ENCODE measurements at places on chromosomes 1 and 21.

- DNase-seq: no peak
These were observed 499.9 kb downstream of the NUF2 start for GRCh38 chr1:163821679-163822078.

GRCh38 chr21:46269466-46269865 is 15.9 kb downstream of the MCM3AP start:
- DNase-seq: no peak

- no peak for DNase-seq
These were observed 11.5 kb upstream of the HCRTR1 start for GRCh38 chr1:31605908-31606427.

GRCh38 chr1:3564921-3565831 is 46.1 kb downstream of the MEGF6 start:
- DNase-seq: peak; percentile 4

GRCh38 chr21:45004059-45004422 is 64.2 kb downstream of the SLX9 start:
- DNase-seq: no peak

GRCh38 chr1:202076050-202076511 is 46.6 kb upstream of the GPR37L1 start:
- peak; percentile 41 for DNase-seq

GRCh38 chr1:186763107-186763506 is 65.6 kb upstream of the PLA2G4A start:
- no peak for DNase-seq

GRCh38 chr1:66521721-66522365 is 12.1 kb upstream of the SGIP1 start:
- no peak for DNase-seq

DNA sequence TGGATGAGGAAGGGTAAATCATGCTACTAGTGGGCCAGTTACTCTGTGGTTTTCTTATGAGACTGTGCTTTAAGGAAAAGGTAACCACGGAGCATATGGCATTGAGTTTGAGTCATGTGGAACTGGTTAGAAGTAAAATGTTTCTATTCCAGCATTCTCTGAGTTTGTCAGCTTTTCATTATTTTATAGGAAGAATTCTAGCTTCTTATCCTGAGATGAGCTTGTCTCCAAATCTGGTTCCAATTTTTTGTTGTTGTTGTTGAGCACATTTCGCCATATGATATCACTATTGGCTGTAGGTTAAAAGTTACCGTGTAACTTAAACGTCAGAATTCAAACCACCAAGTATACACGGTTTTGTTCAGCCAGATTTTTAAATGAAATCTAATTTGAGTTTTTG is 69.9 kb downstream of the ATF6 start:
- DNase-seq: no peak

GRCh38 chr1:240027059-240027462 is 64.6 kb upstream of the FMN2 start:
- DNase-seq: peak; percentile 49

- no peak for DNase-seq
These were observed 1.7 kb downstream of the SLC19A1 start for GRCh38 chr21:45540601-45540970.

- no peak for DNase-seq
These were observed 12.1 kb upstream of the OLIG2 start for GRCh38 chr21:33013626-33014025.

DNA sequence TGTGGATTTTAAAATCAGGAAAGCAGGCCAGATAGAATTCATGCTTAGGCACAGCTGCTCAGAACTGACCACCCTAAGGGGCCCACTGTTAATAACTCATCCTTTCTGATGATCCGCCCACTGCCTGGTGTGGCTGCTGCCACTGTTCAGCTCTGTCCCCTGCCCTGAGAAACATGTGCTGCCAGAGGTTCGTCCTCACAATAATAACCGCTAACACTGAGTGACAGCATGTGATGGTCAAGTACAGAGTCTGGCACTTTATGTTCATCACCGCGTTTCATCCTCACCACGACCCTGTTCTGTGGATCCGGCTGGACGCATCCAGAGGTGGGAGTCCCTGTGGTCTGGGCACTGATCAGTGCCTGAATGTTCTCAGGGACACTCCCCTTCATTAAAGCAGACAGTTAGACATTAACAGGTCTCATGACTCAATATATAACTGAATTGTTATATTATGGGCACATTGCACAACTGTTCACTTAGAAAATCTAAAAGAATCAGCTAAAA is 108.6 kb downstream of the SIM2 start:
- DNase-seq: no peak

DNA sequence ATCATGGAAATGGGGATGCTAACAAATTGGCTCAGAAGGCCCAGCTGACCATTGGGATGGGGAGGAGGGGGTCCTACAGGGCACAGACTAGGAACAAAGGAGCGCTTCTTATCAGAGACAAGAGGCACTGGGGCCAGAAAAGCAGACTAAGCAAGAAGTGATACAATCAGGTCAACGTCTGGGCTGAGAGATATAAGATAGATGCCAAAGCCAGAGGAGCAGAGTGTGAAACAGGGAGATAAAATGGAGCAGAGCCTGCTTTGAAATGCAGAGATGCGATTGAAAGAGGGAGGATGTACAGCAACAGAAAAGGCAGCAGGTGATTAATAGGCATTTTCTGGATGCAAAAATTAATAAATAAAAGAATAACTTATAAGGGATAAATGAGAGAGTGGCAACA is 127.5 kb upstream of the SAMSN1 start:
- no peak for DNase-seq

- DNase-seq: no peak
These were observed 5.6 kb upstream of the RABGAP1L start for GRCh38 chr1:174153825-174154107.

DNA sequence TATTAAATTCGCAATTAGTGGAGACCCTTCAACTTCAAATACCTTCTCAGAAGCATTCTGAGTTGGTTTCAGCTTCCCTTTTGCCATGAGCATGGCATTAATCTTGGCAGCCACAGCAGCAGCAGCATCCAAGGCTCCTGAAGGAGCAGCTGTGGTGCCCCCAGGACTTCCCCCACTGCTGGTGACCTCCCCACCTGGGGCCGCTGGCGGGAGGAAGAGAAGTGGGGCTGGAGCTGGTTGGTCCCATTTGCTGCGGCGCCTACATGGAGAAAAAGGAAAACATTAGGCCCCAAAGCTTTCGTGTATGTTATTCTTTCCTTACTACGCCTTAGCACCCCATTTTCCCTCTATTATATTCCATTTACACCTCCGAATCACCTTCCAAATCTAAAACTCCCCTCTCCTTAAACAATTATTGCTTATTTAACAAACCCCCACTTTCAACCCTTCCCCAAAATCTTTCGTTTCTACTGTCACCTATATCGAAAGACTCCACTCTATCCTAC is 569 bp downstream of the KHDC4 start:
- peak; percentile 13 for DNase-seq

DNA sequence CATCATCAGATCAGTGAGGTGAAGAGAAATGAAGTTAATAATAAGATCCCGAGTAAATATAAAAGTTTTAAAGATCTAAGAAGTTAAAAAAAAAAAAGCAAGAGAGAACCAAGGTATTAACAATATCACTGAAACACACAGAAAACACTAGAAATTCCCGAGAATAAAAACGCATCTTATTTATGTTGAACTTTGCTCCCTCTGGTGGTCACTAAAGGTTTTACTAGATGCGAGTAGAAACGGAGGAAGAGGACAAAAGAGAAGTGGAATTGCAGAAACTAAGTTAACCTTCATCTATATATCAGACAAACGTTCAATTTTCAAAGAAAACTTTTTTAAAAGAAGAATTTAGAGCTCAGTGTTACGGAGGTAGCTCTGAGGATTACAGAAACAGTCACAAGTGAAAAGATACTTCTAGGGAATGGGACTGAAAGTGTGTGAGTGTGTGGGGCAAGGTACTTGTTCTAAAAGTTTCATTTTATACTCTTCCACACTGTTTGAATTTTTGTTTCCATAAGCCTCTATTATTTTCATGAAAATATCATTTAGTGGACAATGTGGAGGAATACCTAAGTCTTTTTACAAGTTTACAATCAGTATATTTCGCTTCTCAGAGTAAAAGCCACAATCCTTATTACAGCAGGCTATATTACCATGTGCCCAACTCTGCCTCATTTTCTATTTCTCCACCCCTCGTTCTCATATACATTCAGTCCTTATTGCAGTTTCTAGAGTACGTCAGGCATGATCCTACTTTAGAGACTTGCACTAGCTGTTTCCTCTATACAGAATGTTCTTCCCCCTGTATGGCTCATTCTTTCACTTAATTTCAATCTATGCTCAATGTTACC is 19.7 kb downstream of the ACBD6 start:
- peak; percentile 57 for DNase-seq

- DNase-seq: no peak
These were observed 185.4 kb downstream of the TTLL7 start for GRCh38 chr1:83813576-83813975.

GRCh38 chr1:101452825-101453224 is 216.0 kb downstream of the S1PR1 start:
- no peak for DNase-seq

- no peak for DNase-seq
These were observed 449.0 kb upstream of the RGS18 start for GRCh38 chr1:191709215-191709614.

- no peak for DNase-seq
These were observed 397.7 kb upstream of the POU3F1 start for GRCh38 chr1:38444311-38444710.

DNA sequence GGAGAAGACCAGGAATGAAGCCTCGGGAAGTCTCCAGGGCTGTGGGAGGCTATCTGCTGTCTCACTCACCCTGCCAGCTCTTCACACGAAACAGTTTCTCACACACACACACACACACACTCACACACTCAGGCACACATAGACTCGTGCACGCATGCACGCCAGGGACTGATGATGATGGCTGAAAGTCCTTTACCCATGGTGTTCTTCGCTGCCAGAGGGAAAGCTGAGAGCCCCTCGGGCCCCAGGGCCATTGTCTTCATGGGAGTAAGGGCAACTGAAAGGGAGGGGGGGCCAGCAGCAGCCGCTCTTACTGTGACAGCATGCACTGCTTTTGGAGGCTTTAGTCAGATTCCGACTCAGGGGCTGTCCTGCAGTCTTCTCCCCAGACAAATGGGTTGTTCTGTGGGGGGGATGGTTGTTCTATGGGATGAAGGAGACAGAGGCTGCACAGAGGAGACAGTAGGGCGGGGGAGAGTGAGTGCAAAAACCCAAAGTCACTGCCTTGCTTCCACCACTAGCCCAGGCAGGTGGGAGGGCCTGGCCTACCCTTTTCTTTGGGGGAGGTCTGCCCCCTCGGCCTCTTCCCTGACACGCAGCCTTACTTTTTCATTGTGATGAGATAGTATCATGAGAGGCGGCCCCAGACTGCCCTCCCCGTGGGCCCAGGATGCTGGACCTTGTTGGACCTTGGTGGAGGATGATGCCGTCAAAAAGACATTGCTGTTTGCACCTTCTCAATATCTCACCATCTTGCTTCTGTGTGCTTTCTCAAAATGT is 29.0 kb downstream of the STUM start:
- DNase-seq: no peak

GRCh38 chr1:10980094-10980577 is 32.3 kb upstream of the TARDBP start:
- DNase-seq: no peak

DNA sequence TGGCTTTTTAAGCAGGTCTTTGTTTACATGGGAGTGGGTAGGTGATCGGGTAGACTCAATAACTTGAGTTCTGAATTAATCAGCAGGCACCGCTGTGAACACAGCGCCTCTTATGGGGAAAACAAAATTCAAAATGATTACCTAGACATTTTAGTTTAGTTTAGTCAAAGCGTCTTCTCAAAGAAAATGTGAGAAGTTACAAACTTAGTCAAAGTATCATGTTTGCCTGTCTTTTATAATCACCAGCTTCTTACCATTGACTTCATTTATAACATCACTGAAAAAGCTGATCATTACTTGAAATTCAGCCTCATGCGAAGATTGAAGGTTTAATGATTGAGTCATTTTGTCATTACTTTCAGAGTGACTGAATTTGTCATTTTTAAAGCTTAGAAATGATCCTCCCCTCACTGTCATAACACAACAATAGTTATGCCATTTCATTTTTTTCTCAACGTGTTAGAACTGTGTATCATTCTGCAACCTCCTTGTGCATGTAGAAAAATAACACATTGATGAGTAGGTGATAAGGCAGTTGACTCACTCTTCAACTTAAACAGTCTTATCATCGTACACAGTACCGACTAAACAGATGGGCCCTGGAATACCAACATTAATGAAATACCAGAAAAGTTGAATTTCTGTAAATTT is 188.5 kb downstream of the NFIA start:
- DNase-seq: no peak

DNA sequence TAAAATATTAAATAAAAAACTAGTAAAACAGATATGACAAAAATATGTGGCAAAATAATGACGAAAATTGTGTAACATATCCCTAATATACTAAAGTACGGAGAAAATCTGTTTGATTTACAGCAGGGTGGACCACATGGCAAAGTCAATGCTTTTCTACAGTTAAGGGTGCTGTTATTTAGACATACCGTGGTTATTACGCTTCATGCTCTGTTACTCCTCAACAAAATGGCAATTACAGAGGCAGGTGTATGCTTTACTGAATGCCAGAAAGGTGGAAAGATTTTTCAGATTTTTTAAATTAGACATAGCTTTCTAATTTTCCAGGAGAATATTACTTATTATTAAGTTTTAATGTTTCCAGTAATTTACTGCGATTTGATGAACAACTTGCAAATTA is 343.9 kb upstream of the DPYD start:
- DNase-seq: no peak

DNA sequence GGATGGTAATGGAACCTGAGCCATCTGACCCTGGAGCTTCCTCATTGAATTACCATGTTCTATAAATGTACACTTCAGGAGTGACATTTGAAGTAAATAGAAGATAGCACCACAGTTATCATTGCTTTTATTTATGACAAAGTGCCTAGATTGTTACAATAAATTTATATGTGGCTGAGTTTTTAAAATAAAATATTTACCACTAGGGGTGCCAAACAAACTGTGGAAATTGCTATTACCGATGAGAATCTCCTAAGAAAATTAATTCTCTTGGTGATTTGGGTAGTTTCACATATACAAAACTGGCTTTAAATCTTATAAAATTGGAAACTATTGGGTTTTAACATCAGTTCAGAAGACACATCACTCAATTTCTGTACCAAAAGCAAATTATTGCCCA is 1.4 kb upstream of the TNR start:
- DNase-seq: no peak

- DNase-seq: peak; percentile 4
These were observed 35.3 kb downstream of the ELF3 start for GRCh38 chr1:202045705-202046104.

DNA sequence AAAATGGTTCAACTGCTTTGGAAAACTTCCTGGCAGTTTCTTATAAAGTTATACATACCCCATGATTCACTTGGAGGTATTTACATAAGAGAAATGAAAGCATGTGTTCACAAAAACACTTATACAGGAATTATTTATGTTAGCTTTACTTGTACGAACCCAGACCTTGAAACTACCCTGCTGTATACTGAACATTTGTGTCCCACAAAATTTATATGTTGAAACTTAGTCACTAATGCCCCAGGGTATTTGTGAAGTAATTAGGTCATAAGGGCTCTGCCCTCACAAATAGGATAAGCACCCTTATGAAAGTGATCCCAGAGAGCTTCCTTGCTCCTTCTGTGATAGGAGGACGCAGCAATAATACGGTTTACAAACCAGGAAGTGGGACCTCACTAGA is 42.7 kb upstream of the B3GALT2 start:
- peak; percentile 1 for DNase-seq
